ENCODE measurements at places on chromosomes 11 and 22. TPM values are rescaled to one million over a fixed set of nuclear protein-coding genes. Genes with fewer than 3 reads are reported as not detected.

CHRM1 gene
- total RNA-seq = 0.73 TPM

MEI1 gene
- 0.09 TPM for total RNA-seq

LDLRAD3 gene
- total RNA-seq = 6.8 TPM

PLAAT5 gene
- total RNA-seq = 0.13 TPM

C22orf31 gene
- total RNA-seq = not detected

SRSF8 gene
- 20.2 TPM for total RNA-seq

OR5D13 gene
- total RNA-seq = not detected

CLCF1 gene
- 2.3 TPM for total RNA-seq

SPDYC gene
- total RNA-seq = not detected

CYB5R3 gene
- 81.6 TPM for total RNA-seq

WT1 gene
- not detected for total RNA-seq

TRIM48 gene
- not detected for total RNA-seq

SEC14L3 gene
- 0.19 TPM for total RNA-seq

SLC22A12 gene
- not detected for total RNA-seq

A4GALT gene
- 13.9 TPM for total RNA-seq

KCNE3 gene
- 8.4 TPM for total RNA-seq

SUN2 gene
- total RNA-seq = 103 TPM

KRTAP5-10 gene
- total RNA-seq = not detected

NXPE2 gene
- not detected for total RNA-seq

FIBIN gene
- 2.3 TPM for total RNA-seq

YAP1 gene
- total RNA-seq = 177 TPM

MAPK11 gene
- total RNA-seq = 2.4 TPM

BACE1 gene
- 16.9 TPM for total RNA-seq

BIRC2 gene
- total RNA-seq = 18.9 TPM

ANGPTL5 gene
- total RNA-seq = not detected

TENM4 gene
- total RNA-seq = 14.1 TPM

KRTAP5-9 gene
- total RNA-seq = not detected

GUCY1A2 gene
- 1.1 TPM for total RNA-seq

LMNTD2 gene
- 4.2 TPM for total RNA-seq

CD6 gene
- 1.7 TPM for total RNA-seq

HORMAD2 gene
- total RNA-seq = not detected

Measured in esophagus squamous epithelium (tissue), 5 donors.